ENCODE measurements at places on chromosomes 7 and 10.

DNA sequence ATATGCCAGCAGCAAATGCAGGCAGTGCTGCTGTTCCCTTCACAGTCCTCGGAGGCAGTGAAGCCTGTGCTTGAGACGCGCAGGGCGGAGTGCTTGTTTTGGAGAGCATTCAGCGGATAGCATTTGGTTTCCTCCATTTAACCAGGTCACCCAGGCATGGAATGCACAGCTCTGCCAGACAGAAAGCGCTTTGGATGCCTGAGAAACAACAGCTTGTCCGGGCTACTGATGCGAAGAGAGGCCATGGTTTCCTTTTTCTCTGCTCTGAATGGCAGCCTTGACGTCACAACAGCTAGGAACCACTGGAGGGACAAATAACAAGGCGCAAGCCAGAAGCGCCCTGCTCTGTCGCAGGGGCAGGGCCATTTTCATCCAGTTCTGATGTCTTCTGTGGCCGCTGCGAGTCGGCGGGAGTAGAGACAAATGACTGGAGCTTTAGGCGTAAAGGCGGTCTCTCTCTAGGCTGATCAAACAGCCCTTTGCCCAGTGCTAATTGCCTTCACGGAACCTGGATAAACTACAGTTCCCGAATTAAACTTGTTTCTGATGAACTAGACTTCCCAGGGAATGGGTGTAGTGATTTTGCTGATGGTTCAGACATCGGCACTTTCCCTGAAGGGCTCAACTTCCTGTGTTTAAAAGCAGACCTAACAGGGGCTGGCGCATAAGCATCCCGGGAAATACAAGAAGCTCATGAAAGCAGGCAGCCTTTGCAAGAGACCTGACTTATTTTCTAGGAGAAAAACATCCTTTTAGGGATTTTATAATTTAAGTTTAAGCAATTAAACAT, 187.6 kb upstream of the KLF14 start:
- peak; percentile 98 for DNase-seq

DNA sequence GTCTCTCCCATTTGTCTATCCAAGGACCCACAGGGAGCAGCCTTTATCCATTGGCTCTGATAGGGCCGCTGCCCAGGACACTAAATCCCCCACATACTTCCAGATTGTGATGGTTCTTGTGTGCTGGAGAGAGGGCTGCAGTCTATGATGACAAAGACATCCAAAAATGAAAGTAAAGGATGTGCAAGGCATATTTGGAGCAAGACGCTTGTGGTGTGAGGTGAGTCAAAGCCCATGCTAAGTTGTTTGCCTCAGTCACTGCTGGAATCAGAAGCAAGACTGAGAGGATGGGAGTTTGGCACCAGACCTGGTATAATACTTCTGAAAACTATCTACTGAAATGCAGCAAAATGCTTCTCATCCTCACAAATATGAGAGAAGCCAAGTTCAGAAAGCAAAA, 22.7 kb downstream of the ZNF22 start:
- no peak for DNase-seq

GRCh38 chr10:71657604-71658466, 61.7 kb downstream of the C10orf105 start:
- no peak for DNase-seq

GRCh38 chr10:129279446-129280154, 187.4 kb upstream of the MGMT start:
- DNase-seq, result no peak

GRCh38 chr7:108079648-108080591, 50.2 kb downstream of the LAMB4 start:
- peak; percentile 57 for DNase-seq

- DNase-seq, result no peak
These were observed 74.8 kb upstream of the HDAC9 start for GRCh38 chr7:18420748-18421147.

GRCh38 chr7:73918926-73919693, 58.2 kb downstream of the TMEM270 start:
- DNase-seq, result no peak

DNA sequence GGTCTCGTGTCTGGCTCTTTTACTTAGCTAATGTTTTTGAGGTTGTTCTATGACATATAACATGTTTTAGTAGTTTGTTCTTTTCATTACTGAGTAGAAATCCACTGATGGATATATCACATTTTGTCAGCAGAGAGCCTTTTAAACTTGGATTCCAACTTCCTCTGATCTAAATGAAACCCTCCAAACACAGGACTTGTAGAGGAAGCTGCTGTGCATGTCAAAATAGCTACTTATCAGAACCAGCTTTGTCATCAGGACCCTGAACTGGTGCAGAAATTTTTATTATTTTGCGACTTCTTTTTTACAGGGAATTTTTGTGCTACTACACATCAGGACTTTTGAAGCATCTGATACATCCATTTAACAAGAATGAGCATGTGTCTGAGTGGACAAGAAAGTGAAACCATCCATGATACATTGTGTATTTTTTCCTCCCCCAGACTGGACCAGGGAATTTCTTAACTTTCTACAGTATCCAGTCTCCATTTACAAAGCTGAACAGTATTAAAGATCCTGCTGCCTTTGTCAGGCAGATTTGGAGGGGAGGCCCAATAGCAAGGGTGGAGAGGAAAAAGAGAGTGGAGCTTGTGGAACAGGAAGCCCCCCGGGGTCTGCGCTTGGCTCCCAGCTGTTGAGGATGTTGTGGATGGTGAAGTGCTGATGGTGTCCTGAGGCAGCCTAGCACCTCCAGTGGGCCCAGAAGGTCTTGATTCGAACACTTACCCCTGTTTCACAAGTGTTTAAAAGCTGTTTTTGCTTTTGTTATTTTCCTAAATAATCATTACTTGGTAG, 29.3 kb upstream of the MTPAP start:
- no peak for DNase-seq

- DNase-seq, result no peak
These were observed 151.2 kb downstream of the AOAH start for GRCh38 chr7:36573066-36573465.

- peak; percentile 28 for DNase-seq
These were observed 281.8 kb downstream of the KCNMA1 start for GRCh38 chr10:77355844-77356243.

GRCh38 chr7:52410032-52410431, 625.4 kb upstream of the POM121L12 start:
- no peak for DNase-seq

DNA sequence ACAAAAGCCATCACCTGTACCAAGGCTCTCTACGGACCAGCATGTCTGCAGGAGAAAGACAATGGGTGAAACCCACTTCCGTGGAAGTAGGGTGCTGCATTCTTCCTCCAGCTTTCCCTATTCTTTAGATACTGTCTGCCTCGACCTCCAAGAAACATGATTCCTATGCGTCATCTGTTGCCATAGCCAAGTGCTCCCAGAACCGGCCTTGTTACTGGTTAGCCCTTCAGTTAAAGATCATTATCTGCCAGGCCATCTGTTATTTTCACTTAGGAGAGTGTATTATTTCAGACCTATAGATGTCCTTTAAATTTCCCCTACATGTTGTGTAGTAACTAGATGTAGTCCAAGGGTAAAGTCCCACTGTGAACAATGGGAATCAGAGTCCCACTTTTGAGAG, 89.0 kb upstream of the KIAA1217 start:
- no peak for DNase-seq

DNA sequence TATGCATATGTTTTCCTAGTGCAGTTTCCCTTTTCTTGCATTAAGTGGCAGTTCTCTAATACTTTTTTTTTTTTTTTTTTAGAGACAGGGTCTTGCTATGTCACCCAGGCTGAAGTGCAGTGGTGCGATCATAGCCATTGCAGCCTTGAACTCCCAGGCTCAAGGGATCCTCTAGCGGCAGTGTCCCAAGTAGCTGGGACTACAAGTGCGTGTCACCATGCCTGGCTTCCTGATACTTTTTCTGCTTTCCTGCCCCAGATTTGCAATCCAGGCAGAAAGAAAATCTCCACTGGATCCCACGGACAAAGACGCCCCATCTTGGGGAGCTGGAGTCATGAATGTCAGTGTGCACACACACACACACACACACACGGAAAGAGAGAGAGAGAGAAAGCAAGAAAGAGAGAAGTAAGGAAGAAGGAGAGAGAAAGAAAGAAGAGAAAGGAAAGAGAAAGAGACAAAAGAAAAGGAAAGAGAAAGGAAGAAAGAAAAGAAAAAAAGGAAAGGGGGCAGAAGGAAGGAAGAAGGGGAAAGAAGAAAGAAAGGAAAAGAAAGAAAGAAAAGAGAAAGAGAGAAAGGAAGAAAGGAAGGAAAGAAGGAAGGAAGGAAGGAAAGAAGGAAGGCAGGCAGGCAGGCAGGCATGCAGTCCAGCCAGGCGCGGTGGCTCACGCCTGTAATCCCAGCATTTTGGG, 37.5 kb upstream of the OCM2 start:
- DNase-seq, result no peak

GRCh38 chr10:61390851-61391250, 62.3 kb downstream of the TMEM26 start:
- no peak for DNase-seq
